ENCODE measurements at places on chromosomes 7 and 10.

GRCh38 chr10:78976825-78977755 lies 91.7 kb upstream of the ZMIZ1 start:
- DNase-seq, result no peak

DNA sequence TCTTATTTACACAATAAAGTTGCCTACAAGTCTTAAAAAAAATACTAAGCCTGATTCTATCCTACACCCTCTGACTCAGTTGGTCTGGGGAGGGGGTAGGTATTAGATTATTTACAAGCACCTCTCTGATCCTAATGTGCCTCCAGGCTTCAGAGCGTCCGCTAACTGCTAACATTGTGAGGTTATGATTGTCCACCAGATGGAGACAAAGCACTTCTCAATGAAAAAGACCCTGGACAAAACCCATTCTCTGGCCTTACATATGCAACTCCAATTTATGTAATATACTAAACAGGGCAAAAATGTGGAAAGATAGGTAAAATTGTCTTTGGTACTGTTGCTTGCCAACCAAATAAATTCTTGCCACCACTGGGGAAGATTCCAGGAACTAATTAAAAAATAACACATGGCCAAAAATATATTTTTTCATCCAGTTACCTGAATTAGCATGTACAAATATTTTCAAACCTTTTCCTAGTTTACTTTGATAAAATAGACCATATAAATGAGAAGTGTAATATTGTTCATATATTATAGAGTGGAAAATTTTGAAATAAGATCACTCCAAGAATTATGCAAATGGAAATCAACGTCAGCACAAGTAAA lies 92.4 kb downstream of the KIF20B start:
- peak; percentile 70 for DNase-seq

DNA sequence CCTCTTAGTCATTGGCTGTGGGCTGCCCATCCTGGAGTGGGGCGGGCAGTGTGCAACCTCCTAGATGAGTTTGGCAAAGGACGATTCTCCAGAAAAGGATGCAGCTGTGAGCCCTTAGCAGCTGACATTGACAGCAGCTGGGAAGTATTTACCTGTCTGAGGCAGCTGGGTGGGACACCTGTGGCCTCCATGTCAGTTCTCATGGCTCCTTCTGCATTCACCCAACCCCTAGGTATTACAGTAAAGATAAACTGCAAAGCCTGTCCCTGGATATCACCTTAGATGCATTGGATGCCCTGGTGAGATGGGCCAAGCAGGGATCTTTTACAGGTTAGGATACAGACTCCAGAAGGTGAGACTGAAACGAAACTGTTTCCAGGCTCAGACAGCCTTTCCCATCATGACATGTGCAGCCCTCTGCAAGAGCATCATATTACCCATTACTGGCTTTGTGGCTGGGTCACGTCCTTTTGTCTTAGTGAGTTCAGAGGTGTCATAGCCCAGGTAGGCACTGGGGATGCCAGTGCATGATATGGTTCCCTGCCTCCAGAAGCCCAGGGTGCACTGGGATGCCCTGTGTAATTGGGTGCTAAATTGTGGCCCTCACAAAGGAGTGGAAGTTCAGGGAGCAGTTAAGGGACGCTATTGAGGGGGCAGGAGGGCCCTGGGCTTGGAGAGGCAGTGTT lies 28.9 kb downstream of the MINDY4 start:
- no peak for DNase-seq

DNA sequence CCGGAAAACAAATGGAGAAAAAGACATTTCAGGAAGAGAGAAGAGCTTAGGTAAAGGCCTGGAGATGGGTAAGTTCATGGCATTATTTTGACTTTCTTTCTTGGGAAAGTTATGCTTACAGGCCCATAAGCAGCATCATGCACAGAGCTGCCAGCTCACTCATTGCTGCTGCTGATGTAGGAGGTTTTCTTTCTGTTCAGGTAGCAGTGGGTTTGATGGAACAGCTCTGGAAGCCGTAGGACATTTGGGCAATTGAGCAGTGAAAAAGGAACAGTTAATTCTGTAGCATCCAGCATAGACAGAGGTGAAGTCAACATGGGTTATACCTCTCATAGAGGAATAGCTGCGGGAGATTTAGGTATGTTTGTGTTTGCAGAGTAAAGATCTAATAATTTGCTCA lies 3.3 kb downstream of the CHN2 start:
- no peak for DNase-seq

- peak; percentile 60 for DNase-seq
Observed at GRCh38 chr10:122417667-122418066, 36.8 kb upstream of the ARMS2 start.

All from fibroblast of skin of abdomen (primary cell).